ENCODE measurements at places on chromosomes 7 and 10.
A peak's percentile ranks its signal among the peaks of the same experiment; 100 is the strongest.

DNA sequence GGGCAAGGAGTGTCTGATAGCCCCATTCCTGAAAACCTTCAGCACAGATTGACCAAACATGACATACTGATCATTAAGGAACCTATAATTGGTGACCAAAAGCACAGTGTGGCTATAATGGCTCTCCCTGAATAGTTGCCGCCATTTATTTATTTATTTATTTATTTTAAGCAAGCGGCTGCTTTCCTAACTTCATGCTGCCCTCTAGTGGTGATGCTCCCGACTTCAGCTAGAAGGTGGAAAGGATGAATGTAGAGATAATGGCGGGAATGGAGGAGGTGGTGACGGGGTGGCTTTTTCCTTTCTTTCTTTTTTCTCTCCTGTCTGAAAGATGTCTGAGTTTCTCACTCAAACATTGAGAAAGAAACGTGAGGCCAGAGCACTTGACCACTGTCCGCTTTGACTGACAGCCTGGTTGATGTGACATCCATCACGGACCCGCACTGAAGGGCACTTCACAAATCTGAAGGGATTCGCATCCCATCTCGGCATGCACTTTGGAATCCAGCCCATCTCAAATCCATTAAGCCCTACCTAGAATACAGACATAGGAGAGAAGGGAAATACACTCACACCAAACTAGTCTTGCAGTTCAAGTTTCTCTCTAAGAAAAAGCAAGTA lies 1090.1 kb downstream of the KCNMA1 start:
- peak; percentile 78 for DNase-seq

GRCh38 chr10:126872768-126873167 lies 32.5 kb upstream of the DOCK1 start:
- DNase-seq, result no peak

DNA sequence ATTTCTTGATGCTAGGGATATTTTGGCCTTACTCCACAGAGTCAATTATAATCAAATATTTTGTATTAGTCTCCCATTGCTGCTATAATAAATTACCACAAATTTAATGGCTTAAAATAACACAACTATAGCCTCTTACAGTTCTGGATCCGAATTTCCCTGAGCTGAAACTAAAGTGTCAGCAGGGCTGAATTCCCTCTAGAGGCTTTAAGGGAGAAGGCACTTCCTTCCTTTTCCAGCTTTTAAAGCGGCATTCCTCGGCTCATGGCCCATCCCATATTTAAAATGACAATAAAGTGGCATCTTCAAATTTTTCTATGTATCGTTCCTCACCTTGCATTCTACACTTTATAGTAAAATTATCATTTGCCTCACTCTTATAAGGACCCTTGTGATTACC lies 421.4 kb upstream of the ZWINT start:
- DNase-seq, result no peak

DNA sequence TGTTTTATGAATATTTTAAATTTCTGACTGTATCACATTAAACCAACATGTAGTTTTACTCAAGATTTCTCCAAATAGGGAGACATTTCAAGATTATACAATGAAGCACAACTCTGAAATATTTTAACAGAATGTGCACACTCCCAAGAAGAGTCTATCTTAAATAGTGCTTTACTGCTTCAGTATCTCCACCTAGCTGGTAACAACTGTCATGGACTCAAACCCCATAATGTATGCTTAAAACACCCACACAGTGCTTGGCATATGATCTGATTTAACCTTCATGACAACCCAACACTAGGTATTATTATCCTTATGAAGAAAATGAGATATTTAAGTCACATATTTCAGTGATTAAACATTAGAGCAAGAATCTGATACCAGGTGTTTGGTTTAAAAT lies 45.9 kb downstream of the ASZ1 start:
- no peak for DNase-seq

GRCh38 chr7:105651798-105652197 lies 70.5 kb upstream of the EFCAB10 start:
- no peak for DNase-seq

DNA sequence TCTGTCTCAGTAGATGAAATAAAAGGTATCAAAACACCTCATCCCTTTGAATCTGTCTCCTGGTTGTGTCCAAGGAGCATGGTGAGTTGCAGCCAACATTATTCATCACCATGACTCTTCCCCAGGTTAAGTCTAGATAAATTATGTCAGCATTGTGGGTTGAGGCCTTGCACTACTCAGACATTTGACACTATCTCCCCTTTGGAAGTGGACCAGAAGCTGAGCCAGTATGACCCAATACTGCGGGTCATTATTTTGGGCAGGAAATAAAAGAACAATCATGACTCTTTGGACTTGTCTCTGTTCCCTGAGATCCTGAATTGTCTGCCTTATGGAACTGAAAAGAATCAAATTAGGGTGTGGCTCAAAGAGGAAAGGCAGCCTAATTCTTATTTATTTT lies 168.2 kb upstream of the FAM171A1 start:
- DNase-seq, result no peak

DNA sequence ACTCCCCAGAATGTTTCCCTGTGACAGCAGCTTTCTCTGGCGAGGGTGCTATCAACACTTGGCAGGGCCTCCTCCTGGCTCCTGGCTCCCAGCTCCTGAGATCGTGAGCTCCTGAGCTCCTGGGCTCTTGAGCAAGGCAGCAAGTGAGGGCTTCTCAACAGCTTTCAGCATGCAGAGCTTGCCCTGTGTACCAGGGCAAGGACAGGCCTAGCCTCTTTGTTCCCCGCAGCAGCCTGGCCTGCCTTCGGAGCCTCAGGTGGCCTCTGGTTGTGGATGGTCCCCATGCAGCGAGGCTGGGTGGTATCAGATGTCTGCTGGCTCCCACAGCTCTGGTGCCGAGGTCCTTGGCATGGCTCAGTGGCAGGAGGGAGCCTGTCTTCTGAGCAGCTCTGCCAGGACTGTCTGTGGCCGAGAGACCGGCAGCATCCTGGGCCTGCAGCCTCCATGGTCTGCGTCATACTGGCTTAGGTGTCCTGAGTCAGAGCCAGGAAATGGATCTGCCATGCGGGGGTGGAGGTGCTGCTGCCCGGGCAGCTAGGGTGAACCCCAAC lies 44.2 kb downstream of the ZMIZ1 start:
- DNase-seq, result peak; percentile 5

- no peak for DNase-seq
Observed at GRCh38 chr10:4632757-4633156, 193.2 kb upstream of the AKR1E2 start.

DNA sequence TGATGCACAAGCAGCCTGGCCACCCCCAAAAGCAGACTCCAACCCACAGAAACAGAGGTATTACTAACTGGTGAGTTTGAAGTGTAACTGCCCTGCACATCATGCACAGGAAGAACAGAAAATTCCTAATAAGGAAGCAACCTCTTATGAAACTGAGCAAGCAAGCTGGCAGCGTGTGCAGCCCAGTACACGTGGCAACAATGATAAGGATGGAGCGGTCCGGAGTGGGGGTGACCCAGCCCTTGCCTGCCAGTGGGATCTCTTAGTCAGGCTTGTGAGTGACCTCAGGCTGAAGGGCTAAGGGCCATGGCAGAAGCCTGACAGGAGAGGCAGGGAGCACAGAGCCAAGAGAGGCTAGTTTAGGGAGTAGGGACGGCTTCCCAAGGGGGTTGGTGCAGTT lies 22.1 kb upstream of the AOAH start:
- no peak for DNase-seq

GRCh38 chr7:121002048-121002756 lies 13.7 kb downstream of the CPED1 start:
- DNase-seq, result no peak

- no peak for DNase-seq
Observed at GRCh38 chr7:90256778-90257177, 11.8 kb downstream of the CFAP69 start.

DNA sequence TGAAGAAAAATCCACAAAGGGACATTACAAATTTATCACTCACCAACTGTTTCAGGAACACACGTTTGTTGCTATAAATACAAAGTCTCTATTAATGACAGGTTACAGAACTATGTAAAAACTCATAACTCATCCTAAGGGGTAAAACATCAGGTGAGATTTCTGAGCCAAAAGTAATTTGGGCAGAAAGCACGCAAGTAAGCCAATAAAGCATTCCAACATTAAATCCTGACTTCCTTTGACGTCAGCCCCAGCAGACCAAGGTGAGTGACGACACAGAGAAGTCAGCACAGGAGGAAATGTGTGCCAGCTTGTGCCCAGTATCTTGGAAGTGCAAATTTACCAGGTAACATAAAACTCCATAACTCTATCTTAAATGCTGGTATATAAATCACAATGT lies 45.7 kb downstream of the IMMP2L start:
- no peak for DNase-seq

- DNase-seq, result no peak
Observed at GRCh38 chr7:50854831-50855230, 72.1 kb upstream of the GRB10 start.

DNA sequence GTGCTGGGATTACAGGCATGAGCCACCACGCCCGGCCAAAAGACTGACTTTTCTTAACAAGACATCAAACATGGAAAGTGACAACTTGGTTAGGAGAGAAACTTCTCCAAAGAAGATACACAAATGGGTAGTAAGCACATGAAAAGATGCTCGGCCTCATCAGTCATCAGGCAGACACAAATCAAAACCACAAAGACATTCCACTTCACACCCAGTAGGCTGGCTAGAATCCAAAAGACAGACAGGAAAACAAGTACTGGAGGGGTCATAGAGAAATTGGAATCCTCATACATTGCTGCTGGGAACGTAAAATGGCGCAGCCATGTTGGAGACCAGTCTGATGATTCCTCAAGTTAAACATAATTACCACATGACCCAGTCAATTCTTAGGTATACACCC lies 16.4 kb downstream of the SEPHS1 start:
- DNase-seq, result no peak

GRCh38 chr7:95777269-95777668 lies 4.9 kb downstream of the DYNC1I1 start:
- no peak for DNase-seq
